Upper lobe of left lung (tissue), 6 donors: ENCODE measurements at places on chromosomes 7 and 10.

GRCh38 chr10:8041284-8041991 is 13.1 kb upstream of the GATA3 start:
- no peak for DNase-seq

- no peak for DNase-seq
Observed at GRCh38 chr7:71465741-71466189, 333.8 kb downstream of the GALNT17 start.

DNA sequence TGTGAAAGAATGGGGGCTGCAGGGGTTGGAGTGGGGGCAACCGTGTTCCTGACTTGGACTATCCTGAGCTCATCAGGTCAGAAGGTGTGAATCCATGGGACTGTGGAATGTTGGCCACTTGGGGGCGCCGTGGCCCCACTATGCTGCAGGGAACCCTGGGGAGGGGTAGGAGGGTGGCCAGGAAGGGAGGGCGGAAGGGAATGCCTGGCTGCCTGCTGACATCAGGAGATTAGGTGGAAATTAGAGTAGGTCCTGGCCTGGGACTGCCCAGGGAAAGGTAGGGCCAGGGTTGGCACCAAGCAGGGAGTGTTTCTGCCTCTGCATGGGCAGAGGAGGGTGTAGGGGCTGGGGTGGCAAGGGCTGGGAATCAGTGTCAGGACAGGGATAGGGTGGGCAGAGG is 65.8 kb upstream of the PRSS58 start:
- no peak for DNase-seq

DNA sequence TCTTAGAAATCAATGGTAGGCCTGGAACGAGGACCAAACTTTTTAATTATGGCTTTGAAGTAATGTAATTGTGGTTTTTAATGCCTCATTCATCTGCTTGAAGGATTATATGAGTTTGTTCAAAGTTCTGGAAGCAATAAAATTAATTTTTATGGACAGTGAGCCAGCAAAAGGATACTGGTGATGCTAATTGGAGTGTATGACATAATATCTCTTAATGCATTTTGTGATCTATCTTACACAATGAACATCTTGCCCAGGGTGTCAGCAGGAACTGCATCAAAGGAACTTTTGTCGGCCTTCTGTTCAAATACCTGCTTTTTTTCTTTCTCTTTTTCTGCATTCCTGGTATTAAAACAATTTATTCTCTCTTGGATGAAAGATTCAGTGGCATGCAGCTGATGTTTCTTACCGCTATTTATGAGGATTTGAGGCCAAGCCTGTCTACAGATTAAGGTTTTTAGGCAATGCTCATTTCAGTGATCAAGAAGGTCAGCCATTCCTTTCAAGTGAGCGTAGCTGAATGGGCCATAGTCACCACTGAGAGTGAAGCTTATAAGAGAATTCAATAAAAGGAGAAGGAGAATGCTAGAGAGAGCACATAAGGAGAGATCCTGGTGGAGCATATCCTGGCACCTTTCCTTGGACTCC is 974.8 kb downstream of the SORCS3 start:
- DNase-seq, result no peak
